ENCODE measurements at places on chromosomes 5 and 9.
A peak's percentile ranks its signal among the peaks of the same experiment; 100 is the strongest.

GRCh38 chr9:136722093-136722968 lies 10.0 kb downstream of the DIPK1B start:
- no peak for DNase-seq

DNA sequence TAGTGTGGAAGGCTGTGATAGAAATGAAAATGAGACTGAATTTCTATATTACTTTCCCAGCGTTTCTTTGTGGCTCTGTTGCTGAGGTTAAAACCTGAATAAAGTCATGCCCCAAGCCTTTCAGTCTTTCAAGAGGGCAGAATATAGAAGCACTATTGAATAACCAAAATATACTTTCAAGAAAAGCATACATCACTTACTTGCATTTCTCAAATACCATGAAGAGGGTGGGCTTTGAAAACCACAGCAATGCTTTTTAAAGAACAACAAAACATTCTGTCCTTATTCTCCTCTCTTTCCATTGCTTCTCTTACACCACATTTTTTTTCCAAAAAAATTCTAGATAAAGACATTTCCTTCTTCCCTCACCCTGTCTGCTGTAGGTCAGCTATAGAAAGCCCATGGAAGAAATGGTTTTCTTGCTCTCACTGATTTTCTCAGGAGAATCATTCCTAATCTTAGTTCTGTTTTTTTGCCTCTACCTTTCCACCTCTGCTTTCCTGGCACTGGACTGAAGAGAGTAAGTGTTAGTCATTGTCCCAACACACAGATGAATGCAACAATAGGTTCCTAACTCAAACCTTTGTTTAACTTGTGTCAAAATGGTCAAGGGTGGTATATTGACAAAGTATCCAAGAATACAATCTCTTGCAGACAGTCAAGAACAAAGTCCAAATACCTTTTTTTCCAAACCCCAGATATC lies 51.6 kb downstream of the NUDT12 start:
- peak; percentile 16 for DNase-seq

- DNase-seq, result peak; percentile 61
Observed at GRCh38 chr9:111621895-111622480, 9.1 kb upstream of the DNAJC25 start.

DNA sequence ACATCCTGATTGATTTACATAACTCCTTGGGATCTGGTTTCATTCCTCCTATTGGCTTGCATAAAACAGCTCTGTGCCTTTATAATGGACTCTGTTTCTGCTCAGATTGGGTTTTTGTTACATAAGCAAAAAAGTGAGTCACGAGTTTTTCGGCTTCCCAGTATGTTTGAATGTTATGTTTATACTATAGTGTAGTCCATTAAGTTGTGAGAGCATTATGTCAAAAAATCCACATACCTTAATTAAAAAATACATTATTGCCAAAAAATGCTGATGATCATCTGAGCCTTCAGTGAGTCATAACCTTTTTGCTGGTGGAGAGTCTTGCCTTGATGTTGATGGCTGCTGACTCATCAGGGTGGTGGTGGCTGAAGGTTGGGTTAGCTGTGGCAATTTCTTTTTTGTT lies 144.6 kb downstream of the CCDC171 start:
- peak; percentile 89 for DNase-seq

GRCh38 chr5:66326276-66326675 lies 182.2 kb downstream of the SREK1 start:
- DNase-seq, result no peak

GRCh38 chr5:137831526-137831925 lies 36.1 kb upstream of the MYOT start:
- DNase-seq, result no peak

GRCh38 chr9:22452415-22453010 lies 5.9 kb downstream of the DMRTA1 start:
- peak; percentile 63 for DNase-seq

DNA sequence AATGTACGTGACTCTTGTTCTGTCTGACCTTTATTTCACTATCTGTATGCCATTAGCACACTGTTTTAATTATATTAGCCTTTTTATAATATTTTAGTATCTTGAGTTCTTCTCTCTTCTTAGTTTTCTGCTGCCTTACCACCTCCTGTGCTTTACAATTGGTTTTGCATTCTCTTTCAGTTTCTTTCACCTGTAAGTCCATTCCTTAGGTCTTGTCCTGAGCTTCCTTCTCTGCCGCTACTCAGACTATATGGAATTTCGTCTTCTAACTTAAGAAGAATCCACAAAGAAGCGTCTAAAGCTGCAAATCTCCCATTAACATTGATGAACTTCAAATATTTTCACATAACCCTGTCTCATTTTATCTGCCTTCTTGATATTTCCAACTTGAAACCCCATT lies 642.9 kb downstream of the MAT2B start:
- no peak for DNase-seq

Data from ELR (cell line).